ENCODE measurements at places on chromosomes 5 and 9. TPM values are rescaled to one million over a fixed set of nuclear protein-coding genes. Genes with fewer than 3 reads are reported as not detected.

MSX2 gene
- total RNA-seq, result not detected

SURF4 gene
- 393 TPM for total RNA-seq

ADGRV1 gene
- 12.4 TPM for total RNA-seq

CD72 gene
- total RNA-seq, result 11.3 TPM

DNA sequence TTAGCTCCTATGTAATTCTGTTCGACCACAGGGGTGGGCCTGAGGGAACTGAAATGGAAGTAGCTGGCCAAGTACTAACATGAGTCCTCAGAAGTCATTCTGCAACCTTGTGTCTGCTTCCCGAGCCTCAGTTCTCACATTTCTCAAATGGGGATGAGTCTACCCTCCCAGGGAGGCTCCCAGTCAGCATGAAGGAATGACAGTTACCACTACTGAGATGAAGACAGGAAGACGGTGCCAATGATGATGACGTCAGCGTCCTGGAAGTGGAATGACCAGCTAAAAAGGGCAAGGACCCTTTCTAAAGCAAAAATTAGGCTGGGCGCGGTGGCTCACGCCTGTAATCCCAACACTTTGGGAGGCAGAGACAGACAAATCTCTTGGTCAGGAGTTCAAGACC lies 6.8 kb downstream of the PIP5KL1 start:
- no peak for DNase-seq

DNA sequence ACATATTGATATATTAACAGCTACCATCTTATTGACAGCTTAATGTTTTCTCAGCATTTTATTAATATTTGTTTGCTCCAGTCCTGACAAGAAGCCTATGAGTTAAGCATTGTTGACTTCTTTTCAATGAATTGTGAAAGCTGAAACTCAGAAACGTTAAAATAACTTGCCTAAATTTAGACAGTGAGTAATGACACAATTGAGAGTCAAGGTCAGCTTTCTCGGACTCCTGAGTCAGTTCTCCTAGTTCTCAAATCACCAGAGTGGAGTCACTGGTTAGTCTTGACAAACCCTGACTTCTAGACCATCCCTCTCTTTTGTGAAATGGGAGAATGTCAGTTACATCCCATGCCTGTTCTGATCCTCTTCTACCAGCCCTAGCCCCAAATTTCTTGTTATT lies 222.7 kb upstream of the ACO1 start:
- DNase-seq, result no peak

DNA sequence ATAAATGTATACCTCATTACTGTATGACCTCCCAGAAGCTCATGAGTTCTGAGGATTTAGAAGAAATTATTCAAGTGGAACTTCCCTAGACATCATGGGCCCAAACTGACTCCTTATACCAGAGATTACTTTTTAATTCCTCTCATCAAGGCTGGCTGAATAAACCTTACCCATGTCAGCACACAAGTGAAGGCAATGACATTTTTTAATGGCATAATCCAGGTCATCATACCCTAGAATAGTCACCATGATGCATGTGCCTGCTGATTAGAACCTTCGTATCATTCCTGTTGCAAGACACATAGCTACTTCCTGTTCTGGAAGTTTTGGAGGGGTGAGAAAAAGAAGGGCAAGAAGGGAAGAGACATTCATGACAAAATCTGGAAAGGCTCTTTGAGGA lies 49.8 kb upstream of the IFNK start:
- DNase-seq, result no peak

DNA sequence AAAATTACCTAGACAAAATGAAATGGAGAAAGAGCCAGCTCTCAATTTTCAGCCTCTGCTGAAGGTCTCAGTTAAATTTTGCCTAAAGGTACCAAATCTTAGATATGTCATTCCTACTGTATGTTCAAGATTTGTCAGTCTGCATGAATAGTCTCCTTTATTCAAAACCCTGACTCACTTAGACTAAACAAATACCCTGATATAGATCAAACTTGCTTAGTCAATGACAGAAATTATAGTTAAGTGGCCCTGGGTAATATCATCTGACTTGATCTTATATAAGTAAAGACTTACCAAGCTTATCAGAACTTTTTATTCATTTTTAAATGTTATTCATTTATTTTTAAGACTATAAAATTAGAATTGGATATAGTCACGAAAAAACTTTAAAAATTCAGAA lies 12.2 kb downstream of the MEGF9 start:
- DNase-seq, result no peak

DNA sequence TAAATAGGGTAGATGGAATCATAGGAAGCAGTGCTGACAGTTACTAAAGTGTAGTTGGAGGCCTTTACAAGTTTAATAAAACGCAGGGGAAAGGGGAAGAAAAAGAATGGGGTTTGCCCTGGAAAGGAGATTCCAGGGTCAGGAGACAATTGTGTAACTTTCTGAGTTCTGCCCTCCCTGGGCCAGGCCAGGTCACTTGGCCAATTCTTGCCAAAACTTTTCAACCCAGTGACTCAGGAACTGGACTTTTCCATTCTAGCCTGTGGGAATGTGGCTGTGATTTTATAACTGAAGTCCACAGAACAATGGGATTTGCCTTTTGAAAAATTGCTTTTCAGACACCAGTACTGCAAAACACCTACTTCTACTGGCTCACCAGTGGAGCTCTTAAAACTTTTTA lies 289.8 kb upstream of the ANKRD55 start:
- DNase-seq, result no peak

DNA sequence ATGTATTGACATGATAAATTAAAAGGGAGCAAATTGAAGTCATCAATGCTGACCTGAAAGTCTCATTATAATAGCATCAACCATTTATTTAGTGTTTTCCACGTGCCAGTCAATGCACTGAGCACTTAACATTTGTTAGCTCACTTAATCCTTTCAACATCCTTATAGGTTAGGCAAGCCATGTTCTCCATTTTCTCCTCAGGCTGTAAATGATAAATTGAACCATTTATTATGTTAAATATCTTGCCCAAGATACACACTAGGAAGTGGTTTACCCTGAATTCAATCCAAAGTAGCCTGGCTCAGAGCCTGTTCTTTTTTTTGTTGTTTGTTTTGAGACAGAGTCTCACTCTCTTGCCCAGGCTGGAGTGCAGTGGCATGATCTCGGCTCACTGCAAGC lies 25.0 kb upstream of the SNX2 start:
- DNase-seq, result no peak

- no peak for DNase-seq
Observed at GRCh38 chr5:40988746-40989510, 79.6 kb downstream of the C7 start.

- no peak for DNase-seq
Observed at GRCh38 chr5:175548626-175549311, 70.4 kb downstream of the SFXN1 start.

DNA sequence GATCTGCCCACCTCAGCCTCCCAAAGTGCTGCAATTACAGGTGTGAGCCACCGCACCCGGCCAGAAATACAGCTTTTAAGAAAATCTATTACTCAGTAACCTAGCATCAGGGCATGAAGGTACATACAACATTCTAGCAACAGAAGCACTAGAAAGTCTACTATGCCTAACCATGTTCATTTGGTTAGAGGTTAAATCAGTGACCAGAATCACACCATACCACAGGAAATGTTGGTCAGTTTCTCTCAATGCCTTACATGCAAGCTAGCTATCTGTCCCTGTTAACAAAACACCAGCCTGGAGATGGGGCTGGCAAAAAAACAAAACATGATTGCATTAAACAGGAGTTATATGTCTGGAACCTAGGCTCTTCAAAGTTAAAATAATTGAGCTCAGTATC lies 104.1 kb downstream of the STRBP start:
- DNase-seq, result no peak

GRCh38 chr5:132751444-132751843 lies 4.2 kb downstream of the CCNI2 start:
- DNase-seq, result no peak

Data from activated T-helper 2 cell treated with anti-CD3 and anti-CD28 coated beads, Interferon-gamma antibody, Interleukin-2, Interleukin-4, amounts not matched to agents 10 μg/mL and 5 μg/mL and 100 μg/mL, durations not matched to agents 14 hours and 24 hours and 36 hours (primary cell).